ENCODE measurements at places on chromosomes 3 and 15.

DNA sequence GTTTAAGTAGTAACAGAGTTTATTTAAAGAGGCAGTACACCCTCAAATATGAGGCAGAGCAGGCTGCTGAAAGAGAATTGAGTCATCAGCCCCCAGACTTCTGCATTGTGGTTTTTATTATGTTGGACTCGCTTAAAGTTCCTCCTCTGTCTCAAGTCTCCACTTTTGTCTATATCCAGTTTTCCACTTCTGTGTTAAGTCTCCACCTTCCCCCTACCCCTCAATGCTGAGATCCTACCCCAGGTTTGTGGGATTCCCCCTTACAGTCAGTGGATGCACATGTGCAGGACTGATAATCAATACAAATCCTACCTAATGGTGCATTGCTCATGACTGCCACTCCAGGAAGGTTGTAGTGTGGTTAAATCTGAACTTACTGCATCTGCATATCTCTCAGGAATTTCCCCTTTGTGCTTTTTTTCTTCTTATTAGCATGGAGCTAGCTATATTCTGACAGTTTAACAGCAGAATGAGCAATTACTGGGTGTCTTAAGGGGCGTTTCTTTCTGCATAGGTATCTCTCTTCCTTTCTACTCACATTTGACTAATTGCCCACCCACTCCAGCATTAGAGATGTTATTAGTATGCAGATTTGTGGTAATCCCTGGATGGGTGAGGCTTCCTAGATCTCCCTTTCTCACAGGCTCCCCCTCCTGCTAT, 11.9 kb upstream of the CD200R1L start:
- DNase-seq: peak; percentile 37

GRCh38 chr15:97461226-97461625, 499.3 kb upstream of the ARRDC4 start:
- no peak for DNase-seq

DNA sequence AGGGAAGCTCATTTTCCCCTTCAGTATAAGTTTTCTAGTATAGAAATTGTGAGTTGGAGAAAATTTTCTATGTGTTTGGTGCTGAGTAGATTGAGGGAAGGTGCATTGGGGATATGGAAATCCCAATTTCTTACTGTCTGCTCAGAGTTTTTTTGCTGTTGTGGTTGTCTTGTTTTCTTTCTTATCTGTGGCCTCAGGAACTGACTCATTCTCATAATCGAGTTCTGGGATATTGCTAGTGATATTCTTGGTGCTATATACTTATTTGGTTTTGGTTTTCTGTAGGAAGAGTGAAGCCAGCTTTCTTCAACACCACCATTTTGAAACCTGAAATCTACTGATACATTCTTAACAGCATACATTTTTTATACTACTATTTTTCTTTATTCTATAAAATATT, 869.2 kb downstream of the DIPK2A start:
- DNase-seq: no peak

- no peak for DNase-seq
These were observed 5.2 kb upstream of the GNAI2 start for GRCh38 chr3:50230794-50231125.

DNA sequence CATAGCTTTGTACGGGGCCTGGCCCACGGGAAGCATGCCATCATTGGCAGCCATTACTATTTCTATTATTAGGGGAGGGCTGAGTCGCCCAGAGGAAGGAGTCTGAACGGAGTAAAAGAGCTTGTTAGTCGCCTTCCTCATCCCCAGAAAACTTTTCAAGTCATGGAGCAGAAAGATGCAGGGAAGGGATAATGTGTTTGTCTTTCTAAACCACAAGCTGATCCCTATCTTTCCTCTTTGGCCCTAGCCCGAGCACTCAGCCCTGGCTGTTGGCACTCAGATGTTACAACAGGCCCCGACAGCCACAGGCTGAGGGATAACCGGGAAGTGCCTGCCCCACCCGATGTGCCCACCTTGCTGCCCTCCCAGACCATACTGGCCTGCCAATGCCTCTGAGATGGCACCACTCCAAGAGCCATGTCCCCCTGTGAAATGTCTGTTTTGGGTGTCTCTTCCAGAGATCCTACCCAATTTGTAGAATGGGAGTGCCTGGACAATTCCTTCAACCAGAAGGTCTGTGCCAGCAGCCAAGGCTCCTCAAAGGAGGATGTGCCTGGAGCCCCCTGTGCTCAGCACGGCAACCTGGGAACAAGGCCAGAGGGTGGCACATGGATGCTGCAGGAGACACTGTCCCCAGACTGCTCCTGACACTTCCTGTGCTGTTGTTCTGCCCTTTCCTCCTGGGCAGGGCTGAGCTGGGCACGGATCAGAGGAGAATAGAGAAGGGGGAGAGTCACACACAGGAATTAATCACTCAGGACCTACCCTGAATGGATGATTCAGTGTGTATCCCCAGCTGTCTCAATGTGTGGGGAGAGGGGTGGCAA, 10.8 kb downstream of the PAK6 start:
- DNase-seq: no peak

GRCh38 chr3:108546692-108547091, 36.3 kb upstream of the MYH15 start:
- no peak for DNase-seq

GRCh38 chr3:78993375-78993774, 774.4 kb downstream of the ROBO1 start:
- no peak for DNase-seq

GRCh38 chr3:149579161-149579560, 78.7 kb downstream of the WWTR1 start:
- no peak for DNase-seq

- no peak for DNase-seq
These were observed 608.3 kb downstream of the NTRK3 start for GRCh38 chr15:87648278-87648677.

- no peak for DNase-seq
These were observed 5.6 kb upstream of the APPL1 start for GRCh38 chr3:57221883-57222282.

DNA sequence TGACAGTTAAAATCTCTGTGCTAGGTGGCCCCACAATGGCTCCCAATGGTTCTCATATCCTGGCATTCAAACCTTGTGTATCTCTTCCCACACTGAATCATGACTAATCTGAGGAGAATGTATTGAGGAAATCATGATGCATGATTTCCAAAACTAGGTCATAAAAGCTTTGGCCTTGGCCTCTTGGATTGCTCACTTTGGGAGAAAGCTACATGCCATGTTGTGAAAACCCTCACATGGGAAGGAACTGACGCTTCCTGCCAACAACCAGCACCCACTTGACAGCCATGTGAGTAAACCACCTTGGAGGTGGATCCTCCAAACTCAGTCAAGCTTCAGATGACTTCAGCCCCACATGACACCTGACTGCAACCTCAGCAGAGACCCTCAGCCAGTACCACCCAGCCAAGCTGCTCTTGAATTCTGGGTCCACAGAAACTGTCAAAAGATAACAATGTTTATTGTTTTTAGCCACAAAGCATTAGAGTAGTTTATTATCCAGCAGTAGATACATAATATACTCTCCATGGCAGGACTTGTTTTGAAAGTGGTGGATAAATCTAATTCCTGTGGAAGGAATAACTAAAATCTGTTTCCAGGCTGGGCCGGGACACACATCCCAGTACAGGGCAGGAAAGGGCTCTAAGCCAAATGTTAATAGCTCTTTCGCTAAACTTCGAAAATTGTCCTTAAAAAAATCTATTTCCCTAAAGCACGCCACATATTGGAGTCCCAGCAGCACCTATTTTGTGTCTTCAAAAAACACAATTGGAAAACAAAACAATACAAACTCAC, 1.0 kb upstream of the ZNF620 start:
- DNase-seq: no peak

DNA sequence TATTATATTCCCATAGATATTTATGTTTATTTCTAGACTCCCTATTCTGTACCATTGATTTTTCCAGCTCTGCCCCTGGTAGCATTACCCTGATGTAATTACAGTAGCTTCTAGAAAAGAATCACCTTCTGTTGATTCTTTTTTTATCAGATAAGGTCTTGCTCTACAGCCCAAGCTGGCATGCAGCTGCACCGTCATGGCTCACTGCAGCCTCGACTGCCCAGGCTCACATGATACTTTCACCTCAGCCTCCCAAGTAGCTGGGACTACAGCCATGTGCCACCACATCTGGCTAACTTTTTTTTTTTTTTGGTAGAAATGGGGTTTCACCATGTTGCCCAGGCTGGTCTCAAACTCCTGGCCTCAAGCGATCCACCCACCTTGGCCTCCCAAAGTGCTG, 41.8 kb downstream of the SLC24A1 start:
- no peak for DNase-seq

DNA sequence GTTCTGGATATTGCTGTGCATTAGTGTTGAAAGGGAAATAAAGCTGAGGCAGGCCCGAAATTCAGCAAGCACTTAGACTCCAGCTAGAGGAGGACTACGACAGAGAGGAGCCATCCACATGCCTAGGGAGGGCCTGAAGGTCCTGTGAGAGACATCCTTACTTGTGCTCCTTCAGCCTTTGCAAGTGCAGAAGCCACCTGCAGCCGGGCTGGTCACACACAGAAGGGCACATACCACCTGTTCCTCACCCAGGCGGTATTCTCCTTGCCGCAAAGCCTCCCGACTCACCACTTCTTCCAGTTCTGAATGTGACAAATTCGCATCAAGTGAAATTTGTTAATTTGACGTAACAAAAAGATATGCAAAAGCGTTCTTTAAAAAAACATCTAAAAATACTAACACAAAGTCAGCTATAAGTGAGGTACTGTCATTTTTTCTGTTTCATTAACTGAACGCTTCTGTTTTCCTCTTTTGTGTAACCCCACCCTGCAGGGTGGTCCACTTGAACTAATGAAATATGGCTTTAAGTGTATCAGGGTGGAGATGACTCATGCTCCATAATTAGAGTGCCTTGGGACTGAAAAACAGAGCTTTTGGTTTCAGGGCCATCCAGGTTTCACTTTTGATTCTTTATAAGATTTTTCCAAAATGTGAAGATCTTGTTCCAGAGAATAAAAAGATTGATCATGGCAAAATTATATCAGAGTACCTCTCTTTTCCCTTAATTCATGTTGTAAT, 467.9 kb upstream of the ATP11B start:
- no peak for DNase-seq

GRCh38 chr3:107884719-107885460, 205.9 kb downstream of the CD47 start:
- no peak for DNase-seq

- DNase-seq: no peak
These were observed 749.8 kb upstream of the SGO1 start for GRCh38 chr3:20935791-20936190.

GRCh38 chr3:170563712-170564423, 22.0 kb downstream of the SLC7A14 start:
- no peak for DNase-seq

DNA sequence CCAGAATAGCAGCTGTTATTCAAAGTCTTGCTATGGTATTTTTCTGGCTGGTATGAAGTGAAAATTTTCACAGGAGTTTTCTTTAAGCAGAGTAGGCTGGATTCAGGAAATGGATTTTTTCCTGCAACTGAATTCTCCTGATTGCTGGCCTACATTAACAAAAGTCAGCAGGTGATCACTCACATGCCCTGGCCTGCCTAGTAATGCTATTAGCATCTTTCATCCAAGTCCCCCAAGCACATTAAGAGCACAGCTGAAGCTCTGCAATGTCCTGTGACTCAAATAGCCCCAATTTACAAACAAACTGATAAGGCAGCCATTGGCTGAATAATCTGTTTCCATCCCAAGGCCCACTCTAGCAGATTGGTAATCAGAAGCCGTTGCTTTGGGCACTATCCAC, 688.3 kb upstream of the LMCD1 start:
- no peak for DNase-seq

- DNase-seq: no peak
These were observed 85.8 kb downstream of the AAGAB start for GRCh38 chr15:67168694-67169093.

DNA sequence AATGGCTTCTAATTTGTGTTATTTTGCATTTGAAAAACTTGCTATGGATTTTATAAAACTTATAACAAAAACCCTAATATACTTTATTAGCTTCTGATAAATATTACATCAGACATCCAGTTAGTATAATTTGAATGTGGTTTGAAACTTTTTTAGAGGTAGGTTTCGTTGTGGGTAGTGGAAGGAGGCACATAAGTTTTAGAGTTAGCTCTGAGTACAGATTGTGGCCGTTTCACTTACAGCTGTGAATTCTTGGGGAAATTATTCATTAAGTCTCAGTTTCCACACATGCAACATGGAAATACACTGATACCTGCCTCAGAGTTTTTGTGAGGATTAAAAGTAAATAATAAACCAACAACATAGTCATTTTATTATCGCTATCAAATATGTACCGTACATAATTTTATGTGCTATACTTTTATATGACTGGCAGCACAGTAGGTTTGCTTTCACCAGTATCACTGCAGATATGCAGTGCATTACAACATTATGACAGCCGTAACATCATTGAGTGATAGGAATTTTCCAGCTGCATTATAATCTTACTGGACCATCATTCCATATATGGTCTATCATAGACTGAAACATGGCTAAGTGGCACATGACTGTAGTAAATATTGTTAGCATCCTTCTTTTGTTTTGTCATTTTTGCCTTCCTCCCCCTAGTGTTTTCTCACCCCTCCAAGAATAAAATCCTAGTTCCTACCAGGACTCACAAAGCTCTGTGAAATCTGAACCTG, 175.6 kb downstream of the AKAP13 start:
- DNase-seq: no peak

DNA sequence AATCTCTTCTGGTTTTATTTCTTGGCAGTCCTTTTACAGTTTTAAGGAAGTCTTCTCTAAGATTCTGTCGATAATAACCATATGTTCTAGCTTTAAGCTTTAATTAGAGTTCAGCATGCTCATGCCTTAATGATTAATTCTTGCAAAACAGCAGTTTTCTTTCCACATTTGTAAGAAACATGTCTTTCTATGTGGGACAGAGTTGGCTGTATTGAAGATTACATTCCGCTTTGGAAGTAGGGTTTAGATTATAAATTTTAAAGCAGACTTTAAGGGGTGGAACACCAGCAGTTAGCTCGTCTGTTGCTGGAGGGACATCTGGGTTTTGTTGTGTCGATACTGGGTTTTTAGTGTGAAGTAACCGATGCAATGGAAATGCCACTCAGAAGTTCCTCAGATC, 35.3 kb downstream of the SQOR start:
- no peak for DNase-seq

DNA sequence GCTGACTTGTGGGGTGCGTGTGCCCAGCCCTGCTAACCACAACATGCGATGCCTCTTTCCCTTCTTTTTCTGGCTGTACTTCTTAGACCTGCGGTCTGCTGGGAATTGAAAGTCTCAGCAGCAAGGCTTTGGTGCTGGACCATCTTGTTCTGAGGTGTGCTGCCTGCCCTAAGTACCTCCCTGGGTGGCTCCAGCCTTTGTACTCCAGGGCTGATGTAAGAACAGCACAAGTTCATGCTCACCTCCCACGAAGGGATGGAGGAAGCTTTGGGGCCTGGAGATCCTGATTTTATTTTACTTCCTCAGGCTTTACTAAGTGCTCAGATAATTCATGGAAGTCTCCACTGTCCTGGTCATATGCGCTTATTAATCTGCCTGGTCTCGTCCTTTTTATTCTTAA, 28.9 kb downstream of the FAM43A start:
- DNase-seq: no peak

Data from KG1 (cell line).